ENCODE measurements at places on chromosomes 11 and 22. TPM values are rescaled to one million over a fixed set of nuclear protein-coding genes. Genes with fewer than 3 reads are reported as not detected.

DMC1 gene
- not detected for total RNA-seq

CRYBB3 gene
- total RNA-seq = 0.72 TPM

RTN4RL2 gene
- 3.2 TPM for total RNA-seq

BBOX1 gene
- not detected for total RNA-seq

OR5B21 gene
- not detected for total RNA-seq

PDE2A gene
- 27.3 TPM for total RNA-seq

POU2AF1 gene
- 2.5 TPM for total RNA-seq

DCHS1 gene
- total RNA-seq = 28.0 TPM

TRIM29 gene
- total RNA-seq = 3.4 TPM

CLP1 gene
- 11.7 TPM for total RNA-seq

PVALB gene
- 2.5 TPM for total RNA-seq

DHCR7 gene
- total RNA-seq = 105 TPM
